NT2/D1 (cell line): ENCODE measurements at places on chromosomes 12 and 14.

DNA sequence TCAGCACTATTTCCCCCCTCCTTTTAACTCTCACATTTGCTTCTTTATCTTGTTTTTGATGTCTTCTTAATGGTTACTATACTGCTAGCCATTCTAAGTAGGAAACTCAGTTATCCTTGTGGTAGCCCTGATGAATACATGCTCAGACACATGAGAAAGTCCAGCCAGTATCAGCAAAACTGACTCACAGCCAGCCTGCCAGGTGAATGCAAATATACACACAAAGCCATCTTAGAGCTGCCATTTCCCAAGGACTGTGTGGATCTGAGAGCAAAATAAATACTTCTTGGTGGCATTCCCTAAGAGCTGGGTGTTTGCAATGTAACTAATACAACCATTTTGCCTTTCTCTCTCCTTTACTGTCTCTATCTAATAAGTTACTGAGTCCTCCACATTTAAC lies 455.2 kb downstream of the CCER1 start:
- no peak for DNase-seq

GRCh38 chr14:68109132-68109900 lies 289.7 kb downstream of the RAD51B start:
- no peak for DNase-seq

DNA sequence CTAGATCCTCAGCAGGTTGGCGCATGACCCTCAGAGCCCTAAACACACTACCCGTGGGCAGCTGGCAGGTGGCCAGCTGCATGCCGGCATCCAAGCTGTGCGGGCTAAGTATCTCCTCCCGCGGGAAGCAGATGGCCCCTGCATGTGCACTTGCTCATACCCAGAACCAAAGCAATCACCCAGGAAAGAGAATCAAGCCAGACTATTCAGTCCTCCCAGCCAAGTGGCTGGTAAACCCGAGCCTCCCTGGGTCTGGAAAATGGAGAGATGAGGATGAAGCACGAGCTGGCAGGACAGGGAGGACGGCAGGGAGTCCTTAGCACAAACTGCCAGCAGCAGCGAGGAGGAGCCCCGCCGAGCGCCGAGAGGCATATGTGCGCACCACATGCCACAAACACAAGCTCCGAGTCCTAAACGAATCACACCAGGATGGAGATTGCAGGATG lies 139.7 kb downstream of the RIMBP2 start:
- DNase-seq = no peak

- no peak for DNase-seq
Observed at GRCh38 chr12:16972923-16973770, 367.2 kb upstream of the LMO3 start.
